ENCODE measurements at places on chromosomes 2 and 18. TPM values are rescaled to one million over a fixed set of nuclear protein-coding genes. Genes with fewer than 3 reads are reported as not detected.

The C2orf81 gene
- 1.0 TPM for total RNA-seq

The POTEC gene
- not detected for total RNA-seq

The KANSL1L gene
- total RNA-seq, result 53.6 TPM

The SRD5A2 gene
- 0.10 TPM for total RNA-seq

The TYMS gene
- total RNA-seq, result 31.6 TPM

The ACMSD gene
- not detected for total RNA-seq

The TFPI gene
- 52.1 TPM for total RNA-seq

The MERTK gene
- total RNA-seq, result 6.3 TPM

The FOXD4L1 gene
- total RNA-seq, result not detected

DNA sequence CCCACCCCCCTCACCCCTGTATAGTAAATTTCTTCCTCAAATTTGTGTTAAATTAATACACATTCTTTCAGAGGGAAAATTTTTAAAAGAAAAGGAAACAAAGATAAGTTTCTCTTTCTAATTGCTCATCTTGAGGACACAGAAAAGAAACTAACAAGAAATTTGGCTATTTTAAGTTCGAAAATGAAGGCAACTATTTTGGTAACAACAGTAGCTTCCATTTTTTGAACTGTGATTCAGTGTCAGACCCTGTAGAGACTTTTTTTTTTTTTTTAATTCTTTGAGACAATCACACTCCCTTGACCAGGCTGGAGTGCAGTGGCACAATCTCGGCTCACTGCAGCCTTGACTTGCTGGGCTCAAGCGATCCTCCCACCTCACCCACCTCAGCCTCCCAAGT is 194.9 kb downstream of the SS18 start:
- no peak for DNase-seq

DNA sequence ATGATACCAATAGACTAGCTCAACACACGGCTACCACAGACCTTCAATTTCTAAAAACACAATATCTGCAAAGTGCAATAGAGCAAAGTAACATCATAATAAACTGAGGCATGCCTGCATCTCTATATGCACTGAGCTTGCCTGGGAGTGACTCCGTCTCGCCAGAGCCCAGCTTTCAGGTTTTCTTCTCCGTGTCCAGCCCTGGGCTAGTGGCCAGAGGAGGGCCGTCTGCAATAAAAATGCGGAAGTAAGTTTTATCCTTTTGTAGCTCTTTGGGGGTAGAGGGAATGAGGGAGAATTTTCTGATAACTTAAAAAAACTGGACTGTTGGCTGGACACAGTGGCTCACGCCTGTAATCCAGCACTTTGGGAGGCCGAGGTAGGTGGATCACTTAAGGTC is 41.0 kb upstream of the GPR17 start:
- no peak for DNase-seq

DNA sequence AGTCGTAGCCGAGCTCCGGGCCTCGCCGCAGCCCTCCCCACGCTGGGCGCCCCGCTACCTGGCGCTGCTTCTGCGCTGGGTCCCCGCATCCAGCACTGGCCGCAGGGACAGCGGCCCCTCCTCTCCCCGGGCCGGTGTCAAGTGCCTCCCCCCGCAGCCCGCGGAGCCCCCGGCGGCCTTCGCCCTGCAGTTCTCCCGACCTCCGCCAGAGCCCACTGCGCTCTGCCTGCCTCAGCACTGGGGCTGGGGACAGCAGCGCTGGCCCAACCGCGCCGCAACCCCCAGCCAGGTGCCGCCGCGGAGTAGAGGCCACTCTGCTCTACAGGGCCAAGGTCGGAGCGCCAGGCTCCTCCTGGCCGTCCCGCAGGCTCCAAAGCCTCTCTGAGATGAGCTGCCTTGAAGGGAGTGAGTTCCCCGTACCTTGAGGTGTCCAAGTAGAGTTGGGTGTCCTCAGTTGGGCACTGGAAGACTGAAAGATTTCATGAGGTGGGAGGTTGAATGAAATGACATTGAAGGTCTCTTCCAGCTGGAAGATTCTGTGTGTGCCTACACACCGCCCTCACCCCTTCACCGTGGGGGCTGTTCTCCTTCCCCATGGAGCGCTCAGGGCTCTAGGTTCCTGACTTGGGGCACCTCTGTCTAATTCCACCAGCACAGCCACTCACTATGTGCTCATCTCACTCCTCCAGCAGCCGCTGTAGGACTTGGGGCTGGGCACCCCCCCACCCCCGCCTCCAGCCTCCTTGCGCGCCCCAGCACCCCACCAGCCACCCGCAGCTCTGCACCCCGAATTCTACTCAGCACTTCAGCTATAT is 854 bp upstream of the DNMT3A start:
- DNase-seq, result peak; percentile 92

Data from tongue (tissue), 3 donors.